ENCODE measurements at places on chromosomes 6 and 20.

- peak; percentile 88 for DNase-seq
These were observed 5.9 kb upstream of the SULF2 start for GRCh38 chr20:47791084-47791599.

- DNase-seq: no peak
These were observed 14.0 kb downstream of the PAQR8 start for GRCh38 chr6:52375780-52376556.

- no peak for DNase-seq
These were observed 75.0 kb downstream of the SYCP2 start for GRCh38 chr20:59858425-59858824.

GRCh38 chr20:45970646-45971424, 1.2 kb downstream of the ZNF335 start:
- no peak for DNase-seq

GRCh38 chr20:9180481-9181257, 111.8 kb downstream of the PLCB4 start:
- DNase-seq: no peak
